Activated CD8-positive, alpha-beta T cell treated with anti-CD3 and anti-CD28 coated beads, Interleukin-2, amount 10 ng/mL, durations not matched to agents 7 days and 5 days (primary cell): ENCODE measurements at places on chromosomes 13 and 19.

DNA sequence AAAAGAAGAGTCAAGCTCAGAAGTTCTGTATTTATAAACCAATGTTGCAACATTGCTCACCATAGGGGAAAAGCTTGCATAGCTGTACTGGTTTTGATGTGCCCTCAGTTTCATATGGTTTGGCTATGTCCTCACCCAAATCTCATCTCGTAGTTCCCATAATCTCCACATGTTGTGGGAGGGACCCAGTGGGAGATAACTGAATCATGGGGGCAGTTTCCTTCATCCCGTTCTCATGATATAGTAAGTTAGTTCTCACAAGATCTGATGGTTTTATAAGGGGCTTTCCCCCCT is 73.9 kb downstream of the TNFRSF19 start:
- no peak for DNase-seq

- no peak for DNase-seq
Measured at GRCh38 chr13:100434010-100434763, 154.4 kb downstream of the GGACT start.

DNA sequence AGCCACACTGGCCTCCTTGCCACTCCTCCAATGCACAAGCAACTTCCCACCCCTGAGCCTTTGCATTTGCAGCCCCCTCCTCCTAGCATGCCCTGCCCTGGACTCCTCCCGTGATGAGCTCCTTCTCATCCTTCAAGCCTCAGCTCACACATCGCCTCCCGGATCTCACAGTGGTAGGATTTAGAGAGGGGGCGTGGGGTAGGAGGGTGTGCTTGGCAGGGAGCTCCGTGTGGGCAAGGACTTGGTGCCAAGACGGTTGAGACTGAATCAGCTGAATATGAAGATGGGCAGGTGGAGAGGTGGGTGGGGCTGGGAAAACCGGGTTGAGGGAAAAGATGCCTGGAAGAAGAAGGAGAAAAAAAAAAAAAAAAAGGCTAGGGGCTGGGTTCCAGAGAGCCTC is 48.4 kb upstream of the ZNRF4 start:
- no peak for DNase-seq

DNA sequence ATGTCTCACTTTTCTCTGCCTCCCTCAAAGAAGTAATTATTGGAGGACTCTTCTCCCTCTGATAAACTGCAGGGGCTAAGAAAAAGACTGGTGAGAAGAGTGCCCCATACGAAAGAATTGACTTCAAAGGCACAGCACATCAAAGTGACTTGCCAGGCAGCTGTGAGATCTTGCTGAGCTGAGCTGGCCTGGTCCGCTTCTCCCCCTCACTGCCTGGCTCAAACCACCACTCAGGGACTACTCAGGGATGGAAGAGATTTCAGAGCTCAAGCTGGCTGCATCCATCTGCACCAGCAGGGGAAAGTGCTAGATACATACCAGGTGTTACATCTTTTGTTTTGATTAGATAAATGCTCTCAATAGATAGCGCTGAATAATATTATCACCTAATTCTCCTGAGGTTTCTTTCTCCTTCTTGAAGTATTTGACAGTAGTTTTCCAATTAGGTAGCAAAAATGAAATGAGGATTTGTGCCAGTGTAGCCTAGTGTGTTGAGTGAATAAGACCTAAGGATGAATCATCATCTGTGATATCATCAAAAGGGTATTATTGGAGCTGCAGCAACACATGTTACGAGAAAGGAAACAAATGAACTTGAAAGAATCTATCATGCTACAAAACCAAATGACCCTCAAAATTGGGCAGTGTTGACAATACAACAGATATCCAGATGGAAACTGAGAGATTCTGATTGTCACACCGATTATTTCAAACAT is 379.8 kb downstream of the TBC1D4 start:
- DNase-seq = no peak

GRCh38 chr19:55348317-55349034 is 6.0 kb downstream of the COX6B2 start:
- no peak for DNase-seq

DNA sequence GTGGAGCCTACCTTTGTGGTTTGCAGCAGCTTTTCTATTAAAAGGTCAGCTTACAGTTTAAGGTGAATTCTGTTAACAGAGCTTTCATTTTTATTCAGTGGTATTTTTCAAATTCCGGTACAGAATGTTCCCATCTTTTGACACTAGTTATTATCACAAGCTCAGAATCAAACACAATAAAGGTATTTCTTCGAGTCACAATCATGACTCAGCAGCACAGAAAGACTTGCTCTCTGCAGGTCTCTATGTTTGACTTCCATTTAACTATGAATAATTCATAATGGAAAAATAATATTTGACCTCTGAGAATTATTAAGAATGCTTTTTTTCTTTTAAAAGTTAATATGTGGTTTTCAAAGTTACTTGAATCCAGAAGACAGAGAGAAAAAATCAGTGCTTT is 28.2 kb downstream of the DACH1 start:
- DNase-seq = no peak

- DNase-seq = no peak
Measured at GRCh38 chr13:63308549-63309165, 1893.0 kb upstream of the PCDH20 start.

GRCh38 chr19:40932008-40932959 is 50.3 kb upstream of the CYP2A7 start:
- DNase-seq = no peak

DNA sequence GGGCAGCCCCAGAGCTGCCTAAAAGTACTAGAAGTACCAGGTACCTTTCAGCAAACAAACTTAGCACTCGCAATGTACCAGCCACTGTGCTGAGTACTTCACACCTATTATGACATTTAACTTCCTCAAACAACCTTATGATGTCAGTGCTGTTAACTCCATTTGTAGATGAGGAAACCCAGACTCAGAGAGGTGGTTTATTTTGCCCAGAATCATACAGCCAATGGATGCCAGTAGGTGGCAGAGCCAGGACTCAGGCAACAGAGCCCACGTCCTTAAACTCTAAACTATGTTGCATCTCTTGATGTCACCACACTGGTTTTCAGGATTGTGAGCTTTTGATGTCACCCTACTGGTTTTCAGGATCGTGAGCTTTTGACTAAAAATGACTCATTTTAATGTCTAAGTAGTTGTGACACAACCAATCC is 78.9 kb downstream of the FLT1 start:
- DNase-seq = no peak

DNA sequence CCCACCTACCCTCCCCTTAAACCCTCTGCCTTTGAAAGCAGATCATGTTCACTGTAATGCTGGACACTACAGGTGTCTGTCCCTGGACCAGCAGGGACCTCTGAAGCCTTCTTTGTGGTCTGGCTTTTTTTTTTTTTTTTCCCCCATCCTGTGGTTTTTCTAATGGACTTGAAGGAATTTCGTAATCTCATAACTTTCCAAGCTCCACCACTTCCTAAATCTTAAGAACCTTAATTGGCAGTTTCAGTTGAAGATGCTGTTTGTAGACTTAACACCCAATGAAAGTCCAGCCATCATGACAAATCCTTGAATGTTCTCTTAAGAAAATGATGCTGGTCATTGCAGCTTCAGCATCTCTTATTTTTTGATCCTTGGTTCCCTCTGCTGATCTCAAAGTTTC is 45.0 kb upstream of the LRCH1 start:
- DNase-seq = no peak

DNA sequence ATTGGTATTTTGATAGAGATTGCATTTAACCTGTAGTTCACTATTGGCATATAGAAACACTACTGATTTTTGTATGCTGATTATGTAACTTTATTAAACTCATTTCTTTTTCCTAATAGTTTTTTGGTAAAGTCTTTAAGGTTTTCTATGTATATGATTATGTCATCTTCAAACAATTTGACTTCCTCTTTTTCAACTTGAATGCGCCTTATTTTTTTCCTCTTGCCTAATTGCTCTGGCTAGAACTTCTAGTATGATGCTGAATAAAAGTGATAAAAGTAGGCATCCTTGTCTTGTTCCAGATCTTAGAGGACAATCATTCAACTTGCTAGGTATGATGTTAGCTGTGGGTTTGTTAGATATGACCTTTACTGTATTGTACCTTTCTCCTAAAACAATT is 1034.9 kb downstream of the PCDH9 start:
- DNase-seq = no peak

DNA sequence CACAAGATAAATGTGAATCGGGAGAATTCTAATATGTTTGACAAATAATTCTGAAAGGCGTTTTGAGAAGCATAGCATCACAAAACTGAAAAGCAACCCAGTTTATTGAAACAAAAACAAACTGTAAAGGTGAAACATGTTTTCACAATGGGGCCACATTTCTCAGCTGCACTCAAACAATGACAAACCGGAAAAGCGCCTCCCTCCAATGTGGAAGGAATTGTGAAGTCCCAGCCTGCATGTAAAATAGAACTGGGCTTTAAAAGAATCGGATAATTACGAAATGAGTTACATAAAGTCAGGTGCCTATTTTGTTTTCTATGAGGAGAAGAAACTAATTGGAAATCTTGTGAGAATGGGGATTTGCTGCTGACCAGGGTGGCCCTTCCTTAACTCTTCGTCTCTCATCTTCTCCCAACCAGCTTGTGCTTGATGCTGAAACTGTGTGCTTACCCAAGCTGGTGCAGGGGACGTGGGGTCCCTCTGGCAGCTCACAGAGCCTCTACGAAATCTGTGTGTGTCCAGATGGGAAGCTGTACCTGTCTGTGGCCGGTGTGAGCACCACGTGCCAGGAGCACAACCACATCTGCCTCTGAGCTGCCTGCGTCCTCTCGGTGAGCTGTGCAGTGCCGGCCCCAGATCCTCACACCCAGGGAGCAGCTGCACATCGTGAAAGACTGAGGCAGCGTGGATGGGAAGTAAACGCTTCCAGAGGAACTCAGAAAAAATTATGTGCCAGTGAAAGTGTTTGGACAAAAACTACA is 109.4 kb downstream of the SACS start:
- DNase-seq = no peak

DNA sequence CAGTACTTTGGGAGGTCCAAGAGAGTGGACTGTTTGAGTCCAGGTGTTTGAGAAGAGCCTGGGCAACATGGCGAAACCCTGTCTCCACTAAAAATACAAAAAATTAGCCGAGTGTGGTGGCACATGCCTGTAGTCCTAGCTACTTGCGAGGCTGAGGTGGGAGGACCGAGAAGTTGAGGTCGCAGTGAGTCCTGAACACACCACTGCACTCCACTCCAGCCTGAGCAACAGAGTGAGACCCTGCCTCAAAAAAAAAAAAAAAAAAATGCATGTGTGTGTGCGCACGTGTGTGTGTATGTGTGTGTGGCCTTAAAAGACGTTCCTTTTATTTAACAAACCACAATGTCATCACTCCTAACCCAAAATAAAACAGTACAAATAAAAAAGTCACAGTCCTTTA is 62.6 kb downstream of the MAP4K1 start:
- no peak for DNase-seq

GRCh38 chr13:26528527-26528926 is 29.0 kb upstream of the WASF3 start:
- no peak for DNase-seq

GRCh38 chr19:14089662-14090508 is 666 bp downstream of the SAMD1 start:
- DNase-seq = peak; percentile 56

GRCh38 chr13:64293923-64294322 is 2878.3 kb upstream of the PCDH20 start:
- DNase-seq = no peak

GRCh38 chr19:47790398-47790814 is 11.9 kb downstream of the SELENOW start:
- peak; percentile 86 for DNase-seq

- no peak for DNase-seq
Measured at GRCh38 chr13:18943721-18944391, 237.8 kb downstream of the TUBA3C start.

- DNase-seq = no peak
Measured at GRCh38 chr13:45105895-45106294, 14.4 kb upstream of the GTF2F2 start.

DNA sequence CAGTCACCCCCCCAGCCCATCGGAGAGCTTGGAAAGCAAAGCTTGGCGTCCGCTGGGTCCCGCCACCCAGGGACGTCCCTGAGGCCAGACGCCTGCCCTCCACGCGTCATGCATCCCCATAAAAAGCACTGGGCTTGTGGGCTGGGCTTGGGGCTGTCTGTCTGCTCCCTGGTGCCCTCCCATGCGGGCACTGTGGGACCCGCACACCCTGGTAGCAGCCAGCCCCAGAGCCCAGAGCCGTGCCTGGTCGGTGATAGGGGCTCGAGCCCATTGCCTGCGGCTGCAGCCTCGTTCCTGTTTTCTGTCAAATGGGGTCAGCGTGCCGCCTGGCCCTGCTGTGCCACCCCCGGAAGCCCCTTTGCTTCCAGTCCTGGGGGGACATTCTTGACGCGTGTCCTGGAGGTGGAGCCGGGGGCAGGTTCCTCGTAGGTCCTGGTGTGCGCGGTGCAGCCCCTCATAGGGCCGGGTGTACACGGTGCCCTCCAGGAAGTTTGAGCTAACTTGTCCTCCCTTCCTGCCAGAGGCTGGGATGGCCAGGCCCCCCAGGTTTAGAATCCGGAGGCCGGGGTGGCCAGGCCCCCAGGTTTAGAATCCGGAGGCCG is 4.3 kb upstream of the GZMM start:
- no peak for DNase-seq

DNA sequence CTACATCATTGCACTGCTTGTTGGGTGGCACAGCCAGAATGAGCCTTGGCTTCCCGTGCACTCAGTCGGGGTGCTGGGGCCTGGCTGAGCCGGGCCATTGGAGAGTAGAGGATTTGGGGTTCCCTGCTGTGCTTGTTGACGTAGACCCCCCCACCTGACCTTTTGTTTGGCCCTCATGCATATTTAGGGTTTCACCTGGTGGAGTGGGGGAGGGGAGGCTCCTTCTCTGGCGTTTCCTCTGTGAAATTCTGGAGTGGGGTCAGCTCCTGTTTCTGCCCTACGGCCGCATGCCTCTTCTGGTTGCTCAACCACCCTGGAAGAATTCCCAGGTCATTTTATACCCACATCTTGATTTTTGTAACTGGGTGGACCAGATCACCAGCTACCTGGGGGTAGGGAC is 82.8 kb downstream of the SIPA1L3 start:
- DNase-seq = no peak

DNA sequence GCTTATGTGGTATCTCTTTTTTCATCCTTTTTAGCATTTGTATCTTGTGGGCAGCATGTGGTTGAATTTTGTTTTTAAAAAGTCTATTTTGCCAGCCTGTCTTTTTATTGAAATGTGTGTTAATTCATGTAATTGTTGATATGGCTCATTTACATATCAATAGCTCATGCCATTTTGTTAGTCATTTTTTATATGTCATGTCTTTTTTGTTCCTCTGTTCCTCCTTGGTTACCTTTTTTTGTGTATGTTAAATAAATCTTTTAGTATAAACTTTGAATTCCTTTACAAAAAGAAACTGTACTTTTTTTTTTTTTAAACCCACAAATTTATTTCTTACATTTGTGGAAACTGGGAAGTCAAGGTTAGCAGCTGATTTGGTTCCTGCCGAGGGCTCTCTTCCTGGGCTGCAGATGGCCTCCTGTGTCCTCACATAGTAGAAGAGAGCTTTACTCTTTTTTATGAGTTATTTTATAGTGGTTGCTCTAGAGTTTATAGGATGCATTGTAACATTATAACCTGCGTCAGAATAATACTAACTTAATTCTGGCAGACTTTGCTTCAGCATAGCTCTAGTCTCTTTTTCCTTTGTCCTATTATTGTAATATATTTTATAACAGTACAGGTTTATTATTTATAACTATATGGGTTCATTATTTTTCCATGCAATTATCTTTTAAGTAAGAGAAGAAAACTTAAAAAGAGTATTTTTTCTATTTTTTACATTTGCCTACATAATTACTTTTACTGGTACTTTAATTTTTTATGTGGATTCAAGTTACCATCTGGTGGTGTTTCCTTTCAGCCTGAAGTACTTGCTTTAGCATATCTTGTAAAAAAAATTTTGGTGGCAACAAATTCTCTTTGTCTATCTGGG is 86.3 kb downstream of the URI1 start:
- DNase-seq = no peak

- peak; percentile 38 for DNase-seq
Measured at GRCh38 chr19:799076-799881, 2.0 kb downstream of the PTBP1 start.
